ENCODE measurements at places on chromosomes 1 and 21.

DNA sequence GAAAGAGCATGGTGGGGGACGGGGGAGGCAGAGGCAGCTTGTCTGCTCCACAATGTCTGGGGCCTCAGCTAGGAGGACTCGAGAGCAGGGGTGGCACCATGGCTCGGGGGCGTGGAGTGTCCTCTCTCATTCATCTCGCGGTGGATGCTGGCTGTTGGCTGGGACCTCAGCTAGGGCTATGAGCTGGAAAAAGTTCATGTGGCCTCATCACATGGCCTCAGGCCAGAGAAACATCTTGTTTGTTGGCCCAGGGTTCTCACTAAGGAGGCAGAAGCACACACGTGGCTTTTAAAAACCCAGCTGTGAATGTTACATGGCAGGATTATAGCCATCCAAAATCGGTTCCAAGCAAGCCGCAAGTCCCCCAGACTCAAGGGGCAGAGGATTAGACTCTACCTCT is 6.2 kb upstream of the CENPS start:
- no peak for DNase-seq

- no peak for DNase-seq
Measured at GRCh38 chr1:17563494-17564281, 24.2 kb downstream of the ARHGEF10L start.

DNA sequence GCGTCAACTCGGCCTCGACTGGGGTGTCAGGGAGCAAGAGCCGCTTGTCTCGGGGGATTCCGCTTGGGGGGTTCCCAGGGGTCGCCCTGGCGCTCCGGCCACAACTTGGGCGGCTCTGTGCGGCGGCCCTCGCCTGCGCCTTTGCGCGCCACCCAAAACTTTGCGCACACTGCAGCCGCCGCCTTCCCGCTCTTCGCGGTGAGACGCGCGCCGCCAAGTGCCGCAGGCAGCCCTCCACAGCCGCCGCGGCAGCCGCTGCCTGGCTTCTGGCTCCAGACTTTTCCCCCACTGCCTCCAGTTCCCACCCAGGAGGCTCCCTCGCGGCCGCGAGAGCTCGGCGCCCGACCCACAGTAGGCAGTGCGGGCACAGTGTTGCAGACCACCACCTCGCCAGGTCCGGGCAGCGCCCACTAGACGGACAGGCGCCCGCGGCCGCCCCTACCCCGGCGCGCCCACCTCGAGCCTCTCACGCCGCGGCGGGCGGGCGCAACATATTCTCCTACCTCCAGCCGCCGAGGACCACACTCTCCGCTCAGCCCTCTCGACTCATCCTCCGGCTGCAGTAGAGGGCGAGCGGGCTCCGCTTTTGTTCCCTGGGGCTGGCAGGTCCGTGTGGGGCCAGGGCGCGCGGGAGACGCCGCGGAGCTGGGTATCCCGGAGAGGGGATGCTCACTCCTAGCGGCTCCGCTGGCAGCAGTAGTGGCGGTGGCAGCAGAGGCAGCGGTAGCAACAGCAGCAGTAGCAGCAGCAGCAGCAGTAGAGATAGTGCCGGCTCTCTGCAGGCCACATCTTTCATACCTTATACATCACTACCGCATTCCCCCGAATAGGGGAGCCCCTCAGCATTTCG is 296.6 kb downstream of the OMA1 start:
- DNase-seq = no peak

- no peak for DNase-seq
Measured at GRCh38 chr21:34834852-34835501, 166.2 kb downstream of the CLIC6 start.

GRCh38 chr1:64872067-64872466 is 94.3 kb downstream of the JAK1 start:
- DNase-seq = no peak

Data from stimulated activated CD8-positive, alpha-beta memory T cell treated with anti-CD3 and anti-CD28 coated beads, Interleukin-15, amount 100 ng/mL, for 48 hours (primary cell).